ENCODE measurements at places on chromosomes 6 and 20.

DNA sequence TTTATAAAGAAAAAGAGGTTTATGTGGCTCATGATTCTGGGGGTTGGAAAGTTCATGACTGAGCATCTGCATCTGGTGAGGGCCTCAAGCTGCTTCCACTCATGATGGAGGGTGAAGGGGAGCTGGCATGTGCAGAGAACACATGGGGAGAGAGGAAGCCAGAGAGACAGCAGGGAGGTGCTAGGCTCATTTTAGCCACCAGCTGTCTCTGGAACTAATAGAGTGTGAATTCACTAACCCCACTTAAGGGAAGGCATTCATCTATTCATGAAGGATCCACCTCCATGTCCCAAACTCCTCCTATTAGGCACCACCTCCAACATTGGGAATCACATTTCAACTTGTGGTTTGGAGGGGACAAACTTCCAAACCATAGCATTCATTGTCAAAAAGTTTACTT lies 137.3 kb upstream of the PMEPA1 start:
- ATAC-seq: no peak

GRCh38 chr6:13678255-13678983 lies 33.2 kb downstream of the RANBP9 start:
- no peak for ATAC-seq

DNA sequence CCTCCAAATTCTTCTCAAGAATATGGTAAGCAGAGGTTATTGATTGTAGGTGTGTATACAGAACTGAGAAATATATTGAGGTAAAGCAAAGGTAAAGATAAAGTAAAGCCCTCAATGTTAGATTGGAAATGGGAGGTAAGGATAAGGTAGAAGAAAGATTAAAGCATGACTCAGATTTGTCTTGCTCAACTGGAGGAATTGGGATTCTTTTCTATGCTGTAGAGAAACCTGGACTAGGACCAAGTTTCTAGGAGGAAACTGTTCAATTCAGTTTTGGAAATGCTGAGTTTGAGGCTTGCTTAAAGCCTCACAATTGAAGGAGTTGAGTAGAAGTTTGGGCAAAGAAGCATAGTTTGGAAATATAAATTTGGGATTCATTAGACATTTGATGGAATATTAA lies 634.0 kb upstream of the PTCHD4 start:
- no peak for ATAC-seq

GRCh38 chr20:46353500-46354206 lies 45.4 kb upstream of the CDH22 start:
- ATAC-seq: no peak

DNA sequence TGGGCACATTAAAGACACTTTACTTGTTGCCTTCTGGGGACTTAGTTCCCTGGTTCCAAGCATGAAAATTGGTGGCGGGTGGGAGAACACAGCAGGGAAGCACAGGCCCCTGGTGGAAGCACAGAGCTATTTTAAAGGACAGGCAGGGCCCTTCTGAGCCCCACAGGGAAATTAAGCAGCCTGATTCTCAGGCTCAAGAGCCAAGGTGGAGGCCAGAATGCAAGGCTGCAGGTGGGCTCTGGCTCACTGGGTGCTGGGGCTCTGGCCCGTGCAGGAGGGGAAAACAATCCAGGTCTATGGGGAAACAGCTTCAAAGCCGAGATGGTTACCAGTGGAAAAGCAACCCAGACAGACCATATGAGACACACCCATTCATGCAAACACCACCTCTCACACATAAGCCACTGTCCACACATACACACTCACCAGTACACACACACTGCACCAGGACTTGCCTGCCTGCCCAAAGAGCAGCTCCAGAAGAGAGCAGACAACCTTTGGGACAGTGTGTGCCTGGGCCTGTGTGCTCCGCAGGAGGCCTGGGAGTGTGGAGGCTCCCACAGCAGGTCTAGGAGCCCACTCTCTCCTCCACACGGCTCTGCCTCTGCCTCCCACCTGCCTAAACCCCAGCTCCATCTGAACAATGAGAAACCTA lies 30.6 kb downstream of the TFEB start:
- ATAC-seq: no peak

- ATAC-seq: peak; percentile 98
These were observed 334.1 kb upstream of the CITED2 start for GRCh38 chr6:139708337-139709199.

DNA sequence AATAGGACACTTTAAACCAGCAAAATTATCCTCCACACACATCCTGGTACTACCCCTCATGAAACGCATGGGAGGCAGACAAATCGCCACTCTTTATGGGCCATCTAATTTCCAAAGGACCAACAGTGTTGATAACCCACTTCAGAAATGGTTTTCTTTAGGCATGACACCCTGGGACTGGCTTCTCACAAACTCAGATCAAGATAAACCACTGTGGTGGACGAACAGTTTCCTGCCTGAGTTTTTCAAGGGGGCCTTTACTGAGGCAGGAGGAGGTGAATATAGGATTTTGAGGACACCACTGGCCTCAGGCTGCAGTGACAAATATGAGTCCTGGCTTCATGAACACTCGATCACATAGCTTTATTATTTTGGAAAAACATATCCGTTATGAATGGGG lies 26.0 kb downstream of the TRAM2 start:
- no peak for ATAC-seq

DNA sequence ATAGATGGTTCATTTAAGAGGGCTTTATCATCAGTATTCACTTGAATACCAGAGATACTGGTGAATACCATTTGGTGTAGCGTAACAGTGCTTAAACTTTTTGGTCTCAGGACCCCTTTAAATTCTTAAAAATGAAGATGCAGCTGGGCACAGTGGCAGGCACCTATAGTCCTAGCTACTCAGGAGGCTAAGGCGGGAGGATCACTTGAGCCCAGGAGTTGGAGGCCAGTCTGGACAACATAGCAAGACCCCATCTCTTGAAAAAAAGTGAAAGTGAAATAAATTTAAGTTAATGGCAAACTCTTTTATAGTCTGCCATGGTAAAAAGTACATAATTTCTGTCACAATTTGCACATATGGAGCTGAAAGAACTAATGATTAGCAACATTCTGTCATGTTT lies 39.3 kb downstream of the VAPB start:
- no peak for ATAC-seq

GRCh38 chr6:12608016-12608860 lies 108.3 kb upstream of the PHACTR1 start:
- peak; percentile 34 for ATAC-seq

GRCh38 chr6:146357578-146358430 lies 185.8 kb upstream of the RAB32 start:
- ATAC-seq: peak; percentile 72

DNA sequence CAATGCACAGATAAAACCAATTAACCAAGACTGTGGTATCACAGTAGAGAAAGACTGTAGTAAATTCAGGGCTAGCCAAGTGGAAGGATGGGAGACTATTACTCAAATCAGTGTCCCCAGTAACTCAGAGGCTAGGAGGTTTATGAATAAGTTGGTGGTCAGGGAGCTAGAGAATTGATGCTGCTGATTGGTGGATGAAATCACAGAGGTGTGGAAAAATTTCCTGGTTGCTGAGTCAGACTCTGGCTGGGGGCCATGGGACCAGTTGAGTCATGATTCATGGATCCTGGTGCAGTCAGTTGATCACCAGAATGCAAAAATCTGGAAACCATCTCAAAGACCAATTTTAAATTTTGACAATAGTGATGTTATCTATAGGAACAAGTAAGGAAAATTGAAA lies 555.9 kb downstream of the C6orf118 start:
- no peak for ATAC-seq

DNA sequence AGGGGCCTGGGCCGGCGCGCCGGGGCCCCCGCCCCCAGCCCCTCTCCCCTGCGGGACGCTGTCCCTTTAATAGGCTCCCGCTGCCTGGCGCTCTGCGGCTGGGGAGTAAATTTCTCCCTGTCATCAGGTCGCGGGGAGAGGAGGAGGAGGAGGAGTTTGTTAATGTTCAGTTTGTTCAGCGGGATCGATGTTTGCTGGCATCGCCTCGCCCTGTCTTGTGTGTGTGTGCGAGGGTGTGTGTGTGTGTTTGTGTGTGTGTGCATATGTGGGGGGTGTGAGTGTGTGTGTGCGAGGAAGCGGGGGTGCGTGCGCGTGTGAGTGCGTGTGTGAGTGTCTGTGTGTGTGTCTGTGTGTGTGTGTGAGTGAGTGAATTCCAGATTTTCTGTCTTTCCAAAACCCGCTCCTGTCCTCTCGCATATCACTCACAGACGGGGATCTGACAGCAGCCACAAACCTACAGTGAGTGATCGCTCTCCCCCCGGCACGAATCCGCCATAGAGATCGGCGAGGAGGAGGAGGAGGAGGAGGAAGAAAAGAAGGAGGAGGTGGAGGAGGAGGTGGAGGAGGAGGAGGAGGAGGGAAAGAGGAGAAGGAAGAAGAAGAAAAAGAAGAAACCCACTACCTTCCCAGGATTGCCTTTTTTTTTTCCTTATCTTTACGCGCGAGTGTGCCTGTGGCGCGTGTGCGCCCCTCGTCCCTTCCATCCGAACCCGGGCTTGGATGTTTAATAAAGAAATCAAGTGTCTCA lies at the start of gene TSHZ2:
TSHZ2 (plus strand) TSS at position 169 of the 748 bp plus-strand sequence. CDS start 936 bp downstream, outside the sequence.
- peak; percentile 44 for ATAC-seq

- ATAC-seq: peak; percentile 51
These were observed 237.2 kb downstream of the FARS2 start for GRCh38 chr6:5498579-5498899.

GRCh38 chr20:2509794-2510193 lies 1.1 kb upstream of the ZNF343 start:
- no peak for ATAC-seq

GRCh38 chr6:166237617-166238016 lies 70.0 kb upstream of the TBXT start:
- ATAC-seq: no peak

- ATAC-seq: no peak
These were observed 36.6 kb upstream of the CARMIL1 start for GRCh38 chr6:25242567-25242966.

- no peak for ATAC-seq
These were observed 150.7 kb downstream of the CD24 start for GRCh38 chr6:106823732-106824351.

- no peak for ATAC-seq
These were observed 53.8 kb upstream of the SUPT3H start for GRCh38 chr6:45431317-45432065.

GRCh38 chr20:57844626-57845596 lies 135.1 kb upstream of the PMEPA1 start:
- no peak for ATAC-seq

DNA sequence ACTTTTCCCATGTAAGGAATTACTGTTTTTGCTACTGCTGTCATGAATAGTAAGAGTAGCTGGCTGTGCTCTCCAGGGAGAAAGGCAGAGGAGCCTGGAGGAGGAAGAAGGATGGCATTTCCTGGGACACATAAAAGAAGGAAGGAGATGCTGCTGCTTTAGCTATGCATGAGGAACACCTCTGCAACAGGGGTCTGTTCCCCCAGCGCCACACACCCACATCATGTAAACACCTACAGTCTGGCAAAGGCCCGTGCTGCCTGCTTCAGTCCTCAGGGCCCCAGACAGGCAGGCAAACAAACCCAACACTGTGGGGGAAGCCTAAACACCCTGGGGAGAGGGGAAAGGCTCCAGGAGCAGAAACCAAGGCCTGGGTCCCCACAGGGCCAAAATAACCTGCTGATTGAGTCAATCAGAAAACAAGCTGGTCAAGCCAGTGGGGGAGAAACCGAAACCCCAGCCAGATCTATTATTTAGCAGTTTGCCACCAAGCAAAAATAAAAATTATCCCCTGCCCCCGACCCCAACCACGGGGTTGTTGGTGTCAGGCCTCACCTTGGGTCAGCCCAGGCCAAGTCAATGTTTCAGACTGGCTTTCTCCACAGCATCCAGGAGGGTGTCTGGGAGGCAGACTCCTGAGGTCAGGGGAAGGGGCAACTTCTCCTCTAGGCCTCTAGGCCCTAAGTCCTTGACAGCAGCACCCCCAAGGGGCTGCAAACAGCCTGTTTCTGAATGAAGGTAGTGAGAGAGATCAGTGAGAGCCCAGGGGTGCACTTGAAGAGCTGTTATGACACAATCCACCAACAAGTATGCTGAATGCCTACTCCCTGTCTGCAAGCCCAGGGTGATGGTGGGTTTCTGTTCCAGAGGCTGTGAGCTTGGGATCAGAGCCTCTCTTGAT lies 34.6 kb upstream of the SCUBE3 start:
- ATAC-seq: no peak

- no peak for ATAC-seq
These were observed 68.7 kb upstream of the RNF24 start for GRCh38 chr20:4084096-4084495.

DNA sequence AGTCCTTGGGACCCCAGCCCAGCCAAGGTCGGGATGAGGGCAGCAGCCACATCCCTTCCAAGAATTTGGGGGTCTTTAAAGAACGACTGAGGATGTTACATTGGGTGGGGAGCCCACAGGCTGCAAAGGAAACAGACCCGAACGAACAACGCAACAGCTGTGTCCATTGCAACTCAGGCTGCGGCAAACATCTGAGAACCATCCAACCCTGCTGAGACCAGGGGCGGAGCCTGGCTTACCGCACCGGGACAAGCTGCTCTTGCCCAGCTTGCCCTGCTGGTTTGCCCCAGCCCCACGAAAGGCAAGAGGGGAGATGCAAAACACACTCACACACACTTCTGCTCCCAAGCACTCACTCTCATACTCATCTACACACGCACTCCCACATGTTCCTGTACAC lies 21.5 kb upstream of the TAF4 start:
- ATAC-seq: no peak

DNA sequence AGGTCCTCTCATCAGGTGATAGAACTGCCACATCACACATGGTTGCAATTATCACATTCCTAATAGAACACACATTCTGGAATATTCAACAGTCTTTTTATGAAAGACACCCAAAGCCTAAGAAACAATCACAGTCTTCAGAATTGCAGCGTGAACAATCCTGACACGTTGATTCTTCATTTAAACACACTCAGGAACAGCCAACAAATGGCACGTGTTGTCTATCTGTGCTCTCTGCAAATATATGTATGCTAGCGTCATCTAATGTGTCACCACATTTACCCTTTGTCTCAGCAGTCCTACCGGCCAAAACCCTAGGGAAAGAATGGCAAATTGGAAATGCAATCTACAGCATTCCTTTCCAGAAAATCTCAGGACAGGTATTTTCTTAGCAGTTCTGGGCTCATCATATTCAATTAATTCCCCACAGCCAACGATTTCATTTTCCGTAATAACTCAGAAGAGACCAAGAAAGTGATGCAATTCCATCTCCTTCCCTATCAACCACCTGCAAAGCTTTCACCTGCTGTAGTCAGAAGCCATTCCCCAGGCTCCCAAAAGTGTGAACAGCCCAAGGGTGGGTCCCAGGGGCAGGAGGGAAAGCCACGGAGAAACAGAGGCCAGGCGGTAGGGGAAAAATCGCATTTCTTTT lies 280.3 kb upstream of the JARID2 start:
- no peak for ATAC-seq

GRCh38 chr6:2973676-2974075 lies 2.3 kb upstream of the SERPINB6 start:
- no peak for ATAC-seq

DNA sequence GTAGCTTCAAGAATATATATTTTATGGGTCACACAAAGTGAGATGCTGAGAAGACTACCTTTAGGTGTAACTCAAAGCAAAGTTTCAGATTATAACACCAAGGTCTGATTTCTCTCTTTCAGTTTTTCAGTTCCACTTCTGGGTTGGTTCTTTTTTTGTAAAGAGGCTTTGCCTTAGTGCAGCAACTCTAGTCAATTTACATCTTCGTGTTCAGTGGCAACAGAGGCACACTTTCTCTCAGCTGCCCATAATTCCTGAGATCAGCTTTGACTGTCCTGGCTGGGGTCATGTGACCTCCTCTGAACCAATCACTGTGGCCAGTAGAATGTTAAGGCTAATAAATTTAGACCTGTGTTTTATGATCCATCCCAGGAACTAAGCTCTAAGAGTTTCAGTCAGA lies 120.2 kb downstream of the TINAG start:
- ATAC-seq: no peak
